ENCODE measurements at places on chromosomes 16 and 17. TPM values are rescaled to one million over a fixed set of nuclear protein-coding genes. Genes with fewer than 3 reads are reported as not detected.

- DNase-seq: peak; percentile 8
Measured at GRCh38 chr16:66701516-66701915, 5.0 kb upstream of the CMTM4 start.

ZNF624 gene
- total RNA-seq: 3.2 TPM

DPEP3 gene
- 0.16 TPM for total RNA-seq

DNA sequence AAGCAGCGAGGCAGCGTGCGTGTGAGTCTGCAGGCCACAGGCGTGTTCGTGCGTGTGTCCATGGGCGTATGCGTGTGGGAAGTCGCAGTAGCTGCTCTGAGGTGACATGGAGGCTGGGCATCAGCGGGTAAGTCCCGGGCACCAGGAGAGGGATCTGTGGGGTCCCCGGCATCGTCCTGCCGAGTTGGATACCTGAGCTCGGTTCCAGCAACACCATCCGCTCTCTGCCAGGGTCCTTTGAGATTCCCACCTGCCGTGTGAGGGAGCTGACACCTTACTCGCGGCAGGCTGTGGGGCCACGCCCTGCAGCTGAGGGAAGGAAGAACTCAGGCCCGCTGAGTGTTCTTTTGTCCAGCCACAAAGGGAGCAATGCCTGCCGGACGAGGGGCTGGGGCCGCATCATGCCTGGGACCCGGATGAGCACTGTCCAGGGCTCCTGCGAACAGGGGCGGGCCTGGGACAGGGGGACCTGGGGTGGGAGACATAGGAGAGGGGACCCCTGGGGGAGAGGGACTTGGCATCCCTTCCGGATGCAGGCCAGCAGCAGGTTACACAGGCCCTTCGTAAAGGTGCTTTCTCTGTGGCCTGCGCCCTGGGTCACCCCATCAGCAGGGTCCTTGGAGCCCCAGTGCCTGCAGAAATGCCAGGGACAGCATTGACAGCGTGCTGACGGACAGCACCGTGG is 5.0 kb upstream of the SNAI3 start:
- DNase-seq: no peak

TMEM235 gene
- total RNA-seq: not detected

LPCAT2 gene
- 15.7 TPM for total RNA-seq

TMEM98 gene
- 19.2 TPM for total RNA-seq

DNA sequence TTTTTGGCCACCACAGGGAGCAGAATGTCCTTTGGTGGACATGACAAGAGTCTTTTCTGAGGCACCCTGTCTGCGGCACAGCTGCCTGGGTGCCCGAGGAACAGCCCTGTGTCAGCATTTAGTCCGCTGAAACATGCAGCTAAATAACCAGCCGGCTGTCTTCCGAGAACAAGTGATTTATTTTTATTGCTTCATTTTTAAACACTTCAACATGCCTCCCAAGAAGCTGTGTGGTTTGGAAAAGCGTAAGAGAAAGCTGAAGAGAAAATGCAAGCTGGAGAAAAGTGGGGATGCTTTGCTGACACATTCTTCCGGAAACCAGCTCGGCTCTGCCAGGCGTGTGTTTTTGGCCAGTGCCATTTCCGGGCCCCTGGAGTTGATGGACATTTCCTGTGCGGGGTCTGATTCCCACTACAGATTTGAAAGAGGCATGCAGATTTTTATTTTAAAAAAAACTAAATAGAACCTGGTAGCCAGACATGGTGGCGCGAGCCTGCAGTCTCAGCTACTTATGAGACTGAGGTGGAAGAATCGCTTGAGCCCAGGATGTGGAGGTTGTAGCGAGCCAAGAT is 94.7 kb downstream of the SEC14L1 start:
- no peak for DNase-seq

DNA sequence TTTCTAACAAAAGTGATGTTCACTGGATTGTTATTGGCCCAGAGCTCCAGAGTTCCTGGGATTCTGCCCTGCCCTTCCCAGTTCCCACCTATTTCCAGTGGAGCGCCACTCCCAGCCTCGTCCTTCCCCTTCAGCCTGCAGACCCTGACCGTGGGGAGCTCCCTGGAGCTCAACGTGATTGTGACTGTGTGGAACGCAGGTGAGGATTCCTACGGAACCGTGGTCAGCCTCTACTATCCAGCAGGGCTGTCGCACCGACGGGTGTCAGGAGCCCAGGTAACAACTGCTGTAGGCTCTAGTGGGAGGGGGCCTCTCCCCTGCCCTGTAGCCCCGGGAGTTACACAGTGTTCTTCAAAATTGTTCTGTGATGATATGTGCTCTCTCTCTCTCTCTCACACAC is 11.8 kb downstream of the COX6A2 start:
- DNase-seq: no peak

METTL22 gene
- total RNA-seq: 31.5 TPM

DNA sequence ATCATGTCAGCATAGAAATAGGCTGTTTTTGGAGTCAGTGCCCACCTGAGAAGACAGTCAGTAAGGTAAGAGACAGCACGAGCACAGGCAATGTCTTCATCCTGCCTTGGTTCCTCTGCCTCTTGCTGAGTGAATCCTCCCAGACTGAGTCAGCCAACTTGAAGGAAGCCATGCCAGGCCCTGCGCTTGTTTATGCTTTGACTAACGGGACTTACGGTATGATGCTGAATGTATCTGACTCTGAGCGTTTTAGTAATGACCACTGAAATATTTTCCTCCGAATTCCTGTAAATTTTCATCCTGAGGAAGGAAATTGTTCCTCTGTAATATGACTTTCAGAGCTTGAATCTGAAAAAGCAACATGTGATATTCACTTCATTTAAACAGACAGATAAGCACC is 18.0 kb downstream of the C17orf67 start:
- DNase-seq: no peak

SLC12A3 gene
- total RNA-seq: not detected

GRCh38 chr16:54936201-54936978 is 5.7 kb downstream of the IRX5 start:
- no peak for DNase-seq

- no peak for DNase-seq
Measured at GRCh38 chr17:4944163-4944553, 4.1 kb downstream of the RNF167 start.

DNA sequence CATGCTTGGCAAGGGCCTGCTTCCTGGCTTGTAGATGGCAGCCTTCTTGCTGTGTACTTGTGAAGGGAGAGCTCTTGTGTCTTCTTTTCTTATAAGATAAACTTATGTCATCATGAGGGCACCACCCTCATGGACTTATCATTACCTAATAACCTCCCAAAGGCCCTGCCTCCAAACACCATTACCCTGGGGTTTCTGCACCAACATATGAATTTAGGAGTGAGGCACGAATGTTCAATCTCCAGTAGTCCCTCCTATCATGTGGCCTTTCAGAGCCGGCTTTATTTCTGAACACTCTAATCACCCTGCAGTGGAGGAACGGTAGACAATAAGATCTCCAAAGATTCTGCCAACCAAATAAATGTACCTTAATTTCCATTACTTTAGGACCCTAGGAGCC is 144.3 kb downstream of the ABCC12 start:
- no peak for DNase-seq

GRCh38 chr17:68851890-68852289 is 103.3 kb downstream of the ABCA8 start:
- DNase-seq: no peak

PDILT gene
- not detected for total RNA-seq

GRCh38 chr17:80477647-80478478 is 1.5 kb upstream of the NPTX1 start:
- no peak for DNase-seq

DNA sequence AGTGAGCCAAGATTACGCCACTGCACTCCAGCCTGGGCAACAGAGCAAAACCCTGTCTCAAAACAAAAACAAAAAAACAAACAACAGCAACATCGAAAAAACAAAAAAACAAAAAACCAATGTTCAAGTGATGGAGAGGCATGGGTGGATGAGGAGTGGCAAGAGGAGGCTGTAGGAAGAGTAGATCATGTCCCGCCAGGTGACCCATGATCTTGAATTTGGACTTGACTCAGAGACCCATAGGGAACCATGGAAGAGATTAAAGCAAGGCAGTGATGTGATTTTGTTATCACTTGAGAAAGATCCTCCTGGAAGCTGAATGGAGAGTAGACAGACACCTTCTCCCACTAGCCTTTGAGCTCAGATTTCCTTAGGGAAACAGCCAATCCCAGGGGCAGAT is 11.2 kb downstream of the ABAT start:
- no peak for DNase-seq

SP6 gene
- 1.9 TPM for total RNA-seq

CTCF gene
- 26.2 TPM for total RNA-seq

- no peak for DNase-seq
Measured at GRCh38 chr17:32283745-32284201, 18.1 kb downstream of the RHBDL3 start.

RNU2-1 gene
- 7,388 TPM for total RNA-seq

GRCh38 chr16:87437911-87438610 is 45.9 kb downstream of the MAP1LC3B start:
- no peak for DNase-seq

DNA sequence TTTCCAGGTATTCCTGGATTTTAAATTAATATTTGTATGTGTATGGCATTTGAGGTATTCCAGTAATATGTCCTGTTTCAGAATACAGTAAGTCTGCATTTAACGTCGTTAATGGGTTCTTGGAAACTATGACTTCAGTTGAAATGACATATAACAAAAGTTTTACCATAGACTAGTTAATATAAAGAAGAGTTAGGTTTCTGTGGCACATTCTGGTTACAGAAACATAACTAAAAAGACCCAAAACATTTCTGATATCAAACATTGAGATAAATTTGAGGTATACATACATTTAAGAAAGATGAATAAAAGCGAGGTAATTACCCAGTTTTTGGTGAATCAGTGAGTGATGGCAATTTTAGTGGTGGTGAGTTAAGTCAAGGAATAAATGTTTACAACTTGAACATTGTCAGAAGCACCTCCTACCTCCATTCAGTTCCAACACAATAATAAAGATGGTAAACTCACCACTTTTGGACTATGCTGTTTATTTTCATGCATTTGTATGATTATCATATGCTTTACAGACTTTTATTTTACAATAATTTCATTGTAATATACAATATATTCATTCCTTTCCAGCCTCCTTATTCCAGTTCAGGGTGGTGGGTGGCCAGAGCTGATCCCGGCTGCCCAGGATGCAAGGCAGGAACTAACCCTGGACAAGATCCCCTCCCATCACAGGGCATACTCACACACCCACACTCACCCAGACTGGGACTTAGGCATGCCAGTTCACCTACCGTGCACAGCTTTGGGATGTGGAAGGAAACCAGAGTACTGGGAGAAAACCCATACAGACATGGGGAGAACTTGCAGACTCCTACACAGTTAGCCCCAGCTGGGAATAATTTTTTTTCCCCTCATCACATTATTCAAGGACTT is 9.7 kb downstream of the LUC7L3 start:
- no peak for DNase-seq

GRCh38 chr16:48659940-48660339 is 50.0 kb upstream of the N4BP1 start:
- no peak for DNase-seq

GRCh38 chr17:4220655-4221054 is 43.1 kb downstream of the ANKFY1 start:
- no peak for DNase-seq

CPHXL2 gene
- not detected for total RNA-seq

TPSG1 gene
- total RNA-seq: not detected

SLC5A10 gene
- total RNA-seq: not detected

DNA sequence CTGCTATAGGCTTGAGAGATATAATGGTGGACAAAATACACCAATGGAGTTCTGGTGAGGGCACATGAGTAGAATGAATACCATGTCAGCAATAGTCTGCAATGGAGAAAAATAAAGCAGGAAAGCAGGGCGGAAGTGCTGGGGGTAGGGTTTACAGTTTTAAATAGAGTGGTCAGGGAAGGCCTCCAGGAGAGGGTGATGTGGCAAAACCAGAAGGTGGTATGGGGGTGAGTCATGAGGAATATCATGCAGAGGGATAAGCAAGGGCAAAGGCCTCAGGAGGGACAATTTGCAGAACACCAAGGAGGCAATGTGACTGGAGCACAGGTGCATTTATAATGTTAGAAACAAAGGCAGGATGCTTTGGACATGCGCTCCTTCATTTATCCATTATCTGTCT is 102.0 kb downstream of the ITFG1 start:
- DNase-seq: no peak

DNA sequence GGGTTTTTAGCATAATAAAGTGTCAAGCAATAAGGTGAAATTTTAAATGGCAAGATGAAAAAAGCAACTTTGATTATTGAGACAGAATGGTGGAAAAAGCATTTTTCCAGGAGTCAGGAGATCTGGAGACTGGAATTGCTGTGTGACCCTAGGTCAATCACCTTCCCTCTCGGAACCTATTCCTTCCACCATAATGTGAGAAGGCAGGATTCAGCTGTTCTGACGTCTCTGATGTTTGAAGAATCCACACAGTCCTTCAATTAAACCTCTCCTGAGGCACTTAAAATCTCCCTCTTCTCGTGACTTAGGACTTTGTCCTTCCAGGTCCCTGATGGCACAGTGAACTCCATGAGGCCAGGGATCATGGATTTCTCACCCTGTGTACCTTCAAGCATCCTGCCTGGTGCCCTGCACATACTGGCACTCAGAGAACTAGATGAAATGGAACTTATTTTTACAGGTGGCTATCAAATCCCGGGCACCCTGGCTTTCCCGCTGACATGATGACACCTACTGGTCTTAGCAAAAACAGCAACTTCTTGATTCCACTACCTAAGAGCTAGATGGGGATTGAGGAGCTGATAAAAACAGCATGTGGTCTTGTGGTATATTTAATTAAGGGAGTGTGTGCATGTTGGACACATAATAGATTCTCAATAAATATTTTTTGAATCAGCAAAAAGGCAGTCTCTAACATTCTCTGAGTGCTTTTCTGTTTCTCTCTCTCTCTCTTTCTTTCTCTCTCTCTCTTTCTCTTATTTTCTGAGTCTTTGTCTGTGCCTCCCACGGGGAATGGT is 2.3 kb upstream of the CCDC182 start:
- DNase-seq: no peak

RDM1 gene
- total RNA-seq: not detected

- DNase-seq: no peak
Measured at GRCh38 chr16:57106767-57107166, 14.4 kb downstream of the CPNE2 start.

FOXJ1 gene
- 0.16 TPM for total RNA-seq

GRCh38 chr16:68781784-68782183 is 44.7 kb downstream of the CDH1 start:
- no peak for DNase-seq

PLA2G15 gene
- total RNA-seq: 40.2 TPM

DNA sequence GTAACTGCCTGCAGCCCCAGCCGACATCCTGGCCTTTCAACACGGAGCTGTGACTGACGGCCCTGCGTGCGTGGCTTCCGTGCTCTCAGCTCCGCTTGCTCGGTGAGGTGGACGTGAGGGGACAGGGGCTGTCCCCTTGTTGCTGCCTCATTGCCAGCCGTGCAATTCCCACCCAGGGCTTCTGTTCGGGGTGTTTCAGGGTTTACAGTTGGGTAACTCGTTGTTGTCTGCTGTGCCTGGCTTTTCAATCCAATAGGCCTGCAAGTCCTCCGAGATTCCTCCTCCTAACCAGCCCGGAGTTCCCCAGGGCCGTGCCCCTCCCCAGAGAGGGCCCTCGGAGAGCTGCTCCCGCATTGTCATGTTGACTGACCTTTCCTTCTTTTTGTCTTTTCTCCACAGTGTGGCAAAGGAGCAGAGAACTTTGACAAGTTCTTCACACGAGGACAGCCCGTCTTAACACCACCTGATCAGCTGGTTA is 31.4 kb upstream of the CACNG5 start:
- DNase-seq: no peak
